ENCODE measurements at places on chromosomes 1 and 21.

- no peak for DNase-seq
These were observed 170.4 kb upstream of the SYT6 start for GRCh38 chr1:114323959-114324661.

DNA sequence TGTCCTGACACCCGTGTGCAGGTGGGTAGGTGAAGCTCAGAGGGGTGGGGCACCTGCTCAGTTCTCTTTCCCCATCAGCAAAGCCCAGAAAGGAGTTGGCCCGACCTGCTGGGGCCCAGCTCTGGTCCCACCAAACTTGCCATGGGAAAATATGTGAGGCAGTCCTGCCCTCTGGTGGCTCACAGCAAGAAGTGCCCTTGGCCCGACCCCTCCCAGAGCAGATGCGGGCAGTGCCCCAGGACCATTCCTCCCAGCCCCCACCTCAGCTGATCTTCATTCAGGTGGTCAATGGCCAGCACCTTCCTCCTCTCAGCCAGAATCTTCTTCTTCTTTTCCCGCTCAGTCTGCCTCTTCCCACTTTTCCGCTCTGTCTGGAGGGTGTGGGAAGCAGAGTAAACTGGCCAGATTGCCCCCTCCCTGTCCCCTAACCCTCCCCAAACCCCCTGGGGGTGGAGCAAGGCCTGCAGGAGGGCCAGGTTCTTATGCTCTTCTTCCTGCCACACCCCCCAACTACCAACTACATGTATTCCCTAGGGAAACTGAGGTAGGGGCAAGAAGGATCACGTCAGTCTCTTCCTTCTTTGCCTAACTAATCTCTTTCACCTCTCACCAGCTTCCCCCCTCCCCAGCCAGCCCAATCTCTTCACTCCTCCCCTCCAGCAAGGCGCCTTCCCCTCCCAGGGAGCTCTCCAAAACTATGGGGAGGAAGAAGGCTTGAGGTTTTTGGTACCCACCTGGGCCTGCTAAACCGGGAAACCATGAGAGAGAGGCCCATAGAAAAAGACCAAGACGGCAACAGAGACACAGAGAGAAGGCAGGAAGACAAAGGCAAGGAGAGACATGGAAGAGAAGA lies 15.6 kb downstream of the TNNT2 start:
- DNase-seq, result peak; percentile 81

GRCh38 chr1:46248122-46248920 lies 758 bp downstream of the RAD54L start:
- DNase-seq, result no peak

DNA sequence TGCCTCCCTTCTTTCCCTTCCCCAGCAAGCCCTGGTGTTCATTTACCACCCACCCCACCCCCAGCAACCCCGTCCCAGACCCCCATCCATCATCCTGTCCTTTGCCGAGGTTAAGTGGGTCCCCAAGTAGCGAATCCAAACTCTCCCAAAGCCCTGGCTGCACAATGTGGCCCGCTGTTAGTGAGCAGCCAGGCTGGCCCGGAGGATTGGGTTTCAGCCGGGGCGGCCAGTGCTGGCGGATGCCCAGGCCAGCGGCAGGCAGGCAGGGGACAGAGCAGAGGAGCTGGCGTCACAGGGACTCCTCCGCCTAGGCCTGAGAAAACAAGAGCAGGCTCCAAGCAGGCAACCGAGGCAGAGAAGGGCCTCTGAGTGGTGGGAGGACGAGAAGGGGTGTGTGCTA lies 61.4 kb downstream of the EPHB2 start:
- DNase-seq, result no peak

GRCh38 chr1:192343344-192343743 lies 26.6 kb downstream of the RGS21 start:
- no peak for DNase-seq

- no peak for DNase-seq
These were observed 25.7 kb downstream of the GPR161 start for GRCh38 chr1:168110896-168111545.

DNA sequence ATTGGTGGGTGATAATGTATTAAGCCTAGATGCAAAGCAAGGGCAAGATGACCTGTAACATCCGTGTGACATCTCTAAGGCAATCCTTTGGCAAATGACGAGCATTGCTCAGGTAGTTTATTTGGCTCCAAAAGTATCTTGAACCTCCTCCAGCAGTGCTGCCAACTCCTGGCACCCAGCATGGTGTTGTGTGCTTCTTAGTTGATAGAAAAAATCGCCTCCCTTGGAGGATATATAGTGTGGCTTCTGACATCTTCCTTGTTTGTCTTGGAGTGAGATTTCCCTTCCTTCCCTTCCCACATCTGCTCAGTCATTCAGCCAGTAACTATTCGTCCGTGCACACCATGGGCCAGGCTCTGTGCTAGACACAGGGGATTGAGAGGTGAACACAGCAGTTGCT lies 121.8 kb downstream of the TOMM20 start:
- DNase-seq, result no peak

- no peak for DNase-seq
These were observed 44.1 kb upstream of the BARHL2 start for GRCh38 chr1:90761156-90761555.

DNA sequence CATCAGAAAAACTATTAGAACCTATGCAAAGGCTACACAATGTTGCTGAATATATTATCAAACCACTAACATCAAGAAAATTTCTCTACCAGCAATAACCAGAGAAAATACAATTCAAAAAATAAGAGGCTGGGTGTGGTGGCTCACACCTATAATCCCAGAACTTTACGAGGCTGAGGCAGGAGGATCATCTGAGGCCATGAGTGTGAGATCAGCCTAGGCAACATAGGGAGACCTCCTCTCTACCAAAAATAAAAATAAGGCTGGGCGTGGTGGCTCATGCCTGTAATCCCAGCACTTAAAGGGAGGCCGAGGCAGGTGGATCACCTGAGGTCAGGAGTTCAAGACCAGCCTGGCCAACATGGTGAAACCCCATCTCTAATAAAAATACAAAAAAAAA lies 16.9 kb upstream of the PUM1 start:
- peak; percentile 1 for DNase-seq

DNA sequence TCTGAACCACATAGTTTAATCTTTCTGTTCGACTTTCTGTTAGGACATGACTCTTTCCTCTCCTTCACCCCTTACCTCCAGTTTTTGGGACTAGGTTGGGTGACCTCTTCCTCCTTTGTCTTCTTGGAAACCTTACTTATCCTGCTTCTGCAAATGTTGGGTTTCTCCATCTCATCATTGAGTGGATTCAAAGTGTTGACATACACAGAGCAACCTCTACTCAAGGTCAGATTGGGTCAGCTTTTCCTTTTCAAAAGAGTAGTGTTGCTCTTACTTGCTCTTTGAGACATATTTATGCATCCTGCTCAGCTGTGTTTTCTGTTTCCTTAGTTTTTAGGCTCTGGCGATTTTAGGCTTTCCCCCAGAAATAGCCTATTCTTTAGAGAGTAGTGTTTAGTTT lies 3.7 kb downstream of the CAMTA1 start:
- no peak for DNase-seq

DNA sequence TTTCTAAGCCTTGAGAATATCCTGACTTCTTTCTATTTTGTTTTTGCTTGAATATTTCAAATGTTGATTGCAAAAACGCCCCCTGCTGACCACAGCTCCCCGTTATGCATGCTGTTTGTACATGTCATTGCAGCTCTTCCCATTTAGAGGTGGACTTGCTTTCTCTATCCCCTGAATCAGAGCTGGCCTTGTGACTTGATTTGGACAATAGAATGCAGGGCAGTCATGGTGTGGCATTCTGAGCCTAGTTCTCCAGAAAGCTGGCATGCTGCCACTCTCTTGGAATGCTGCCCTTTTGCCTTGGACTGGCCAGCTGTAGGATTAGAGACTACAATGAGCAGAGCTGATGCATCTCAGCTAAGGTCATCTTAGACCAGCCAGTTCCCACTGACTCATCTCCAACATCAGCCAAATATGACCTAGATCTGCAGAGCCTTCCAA lies 1561.5 kb downstream of the MRPL39 start:
- DNase-seq, result no peak

DNA sequence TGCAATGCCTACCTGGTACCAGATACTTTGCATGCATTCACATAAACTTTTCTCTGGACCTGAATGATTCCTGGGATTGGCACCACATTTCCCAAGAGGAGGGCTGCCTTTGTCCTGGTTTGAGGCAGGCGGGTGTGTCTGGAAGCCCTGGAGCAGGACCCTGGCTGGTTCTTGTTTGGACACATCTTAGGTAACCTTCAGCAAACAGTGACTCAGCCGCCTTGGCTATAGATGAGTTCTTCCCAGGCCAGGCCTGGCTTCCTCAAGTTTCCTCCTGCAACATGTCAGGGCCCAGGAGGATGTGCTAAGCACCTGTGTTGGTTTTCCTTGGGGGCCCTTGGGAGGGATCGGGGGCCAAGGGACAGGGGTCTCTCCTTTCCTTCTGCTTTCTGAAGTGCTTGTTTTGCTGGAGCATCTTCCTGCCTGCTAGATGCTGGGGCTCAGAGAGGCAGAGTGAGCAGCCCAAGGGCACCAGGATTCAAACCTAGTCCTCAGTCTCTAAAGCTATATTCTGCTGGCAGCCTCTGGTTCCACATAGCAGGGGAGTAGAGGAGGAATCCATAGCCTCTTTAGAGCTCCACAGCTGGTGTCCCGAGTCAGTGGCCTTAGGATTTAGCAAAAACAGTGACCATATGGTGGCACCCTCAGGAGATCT lies 38.2 kb downstream of the PAX7 start:
- no peak for DNase-seq

DNA sequence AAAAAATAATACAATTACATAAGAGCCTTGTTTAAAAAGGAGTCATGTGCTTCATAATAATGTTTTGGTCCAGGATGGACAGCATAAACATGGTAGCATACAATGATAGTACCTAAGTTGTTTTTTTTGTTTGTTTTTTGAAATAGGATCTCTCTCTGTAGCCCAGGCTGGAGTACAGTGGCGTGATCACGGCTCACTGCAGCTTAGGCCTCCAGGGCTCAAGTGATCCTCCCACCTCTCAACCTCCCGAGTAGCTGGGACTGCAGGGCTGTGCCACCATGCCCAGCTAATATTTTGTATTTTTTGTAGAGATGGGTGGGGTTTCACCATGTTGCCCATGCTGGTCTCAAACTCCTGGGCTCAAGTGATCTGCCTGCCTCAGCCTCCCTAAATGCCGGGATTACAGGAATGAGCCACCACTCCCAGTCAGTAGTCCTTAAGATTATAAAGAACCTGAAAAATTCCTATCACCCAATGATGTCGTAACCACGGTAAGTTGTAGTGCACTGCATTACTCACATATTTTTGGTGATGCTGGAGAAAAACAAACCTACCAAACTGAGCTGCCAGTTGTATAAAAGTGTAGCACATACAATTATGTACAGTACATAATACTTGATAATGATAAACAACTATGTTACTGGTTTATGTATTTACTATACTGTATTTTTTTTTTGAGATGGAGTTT lies 22.4 kb upstream of the RCOR3 start:
- no peak for DNase-seq

Data from chondrocyte (in vitro differentiated cells).